Left lung (tissue), 14 donors: ENCODE measurements at places on chromosomes 6 and 20. TPM values are rescaled to one million over a fixed set of nuclear protein-coding genes. Genes with fewer than 3 reads are reported as not detected.

- no peaks in the 10 kb centered on the region for H3K27me3 ChIP-seq
- peaks cover 30% of the 10 kb centered on the region for H3K4me1 ChIP-seq
- H3K36me3 ChIP-seq = no peaks in the 10 kb centered on the region
- no peak for DNase-seq
- no peak overlapping the region for H3K27ac ChIP-seq
- no peak overlapping the region for H3K4me3 ChIP-seq
Measured at GRCh38 chr20:19779634-19780033, 21.6 kb downstream of the RIN2 start.

DNA sequence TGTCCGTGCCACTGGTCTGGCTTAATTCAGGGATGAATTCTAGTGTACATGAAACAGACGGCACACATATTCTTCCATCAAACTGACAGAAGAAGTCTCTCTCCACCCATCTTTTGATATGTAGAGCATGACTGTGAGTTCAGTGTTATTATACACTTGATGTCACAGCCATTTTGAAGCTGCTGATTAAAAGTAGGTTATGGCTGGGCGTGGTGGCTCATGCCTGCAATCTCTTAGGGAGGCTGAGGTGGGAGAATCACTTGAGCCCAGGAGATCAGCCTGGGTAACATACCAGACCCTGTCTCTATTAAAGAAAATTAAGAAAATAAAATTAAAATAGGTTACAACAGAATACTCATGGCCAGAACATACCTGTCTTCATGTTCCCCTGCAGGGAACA lies 20.7 kb downstream of the C6orf15 start:
- no peak for DNase-seq
- peaks cover 25% of the 10 kb centered on the region for H3K4me1 ChIP-seq
- no peak overlapping the region for H3K4me3 ChIP-seq
- no peak overlapping the region for H3K27ac ChIP-seq
- H3K36me3 ChIP-seq = no peaks in the 10 kb centered on the region

- no peak for DNase-seq
- H3K4me1 ChIP-seq = peaks cover 7% of the 10 kb centered on the region
- H3K27ac ChIP-seq = no peak overlapping the region
- no peaks in the 10 kb centered on the region for H3K27me3 ChIP-seq
- H3K4me3 ChIP-seq = no peak overlapping the region
Measured at GRCh38 chr6:19795211-19795610, 42.0 kb upstream of the ID4 start.

DNA sequence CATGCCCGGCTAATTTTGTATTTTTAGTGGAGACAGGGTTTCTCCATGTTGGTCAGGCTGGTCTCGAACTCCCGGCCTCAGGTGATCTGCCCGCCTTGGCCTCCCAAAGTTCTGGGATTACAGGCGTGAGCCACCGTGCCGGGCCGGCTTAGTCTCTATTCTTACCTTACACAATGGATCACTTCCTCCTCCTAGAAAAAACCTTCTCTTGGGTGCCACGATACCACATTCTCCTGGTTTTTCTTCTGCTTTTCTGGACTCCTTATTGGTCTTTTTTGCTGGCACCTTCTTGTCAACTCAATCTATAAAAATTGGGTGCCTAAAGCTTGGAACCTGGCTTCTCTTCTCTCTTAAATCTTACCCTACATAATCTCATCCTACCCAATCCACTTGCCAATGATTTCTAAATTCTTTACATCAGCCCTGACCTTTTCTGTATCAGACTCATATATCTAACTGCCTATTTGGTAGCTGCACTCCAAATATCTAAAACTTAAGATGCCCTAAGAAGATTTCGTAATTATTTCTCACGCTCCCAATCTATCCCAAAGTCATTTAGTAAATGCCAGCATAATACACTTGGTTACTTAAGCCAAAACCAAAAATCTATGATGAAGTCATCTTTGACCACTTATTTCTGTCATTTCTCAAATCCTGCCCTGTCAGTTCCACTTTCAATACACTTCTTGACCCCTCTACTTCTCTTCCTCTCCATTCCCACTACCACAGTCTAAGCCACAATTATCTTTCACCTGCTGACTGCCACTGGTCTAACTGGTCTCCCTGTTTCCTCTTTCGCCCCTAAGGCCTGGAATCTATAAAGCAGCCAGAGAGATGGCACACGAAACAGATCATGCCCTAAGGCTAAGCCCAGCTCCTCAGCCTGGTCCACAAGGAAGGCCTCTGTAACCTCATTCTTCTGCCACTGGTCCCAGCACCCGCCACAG lies 43.2 kb downstream of the ELMO2 start:
- no peaks in the 10 kb centered on the region for H3K27me3 ChIP-seq
- peak overlapping the region; percentile 99 for H3K4me3 ChIP-seq
- peaks cover 47% of the 10 kb centered on the region for H3K36me3 ChIP-seq
- DNase-seq = no peak

DNA sequence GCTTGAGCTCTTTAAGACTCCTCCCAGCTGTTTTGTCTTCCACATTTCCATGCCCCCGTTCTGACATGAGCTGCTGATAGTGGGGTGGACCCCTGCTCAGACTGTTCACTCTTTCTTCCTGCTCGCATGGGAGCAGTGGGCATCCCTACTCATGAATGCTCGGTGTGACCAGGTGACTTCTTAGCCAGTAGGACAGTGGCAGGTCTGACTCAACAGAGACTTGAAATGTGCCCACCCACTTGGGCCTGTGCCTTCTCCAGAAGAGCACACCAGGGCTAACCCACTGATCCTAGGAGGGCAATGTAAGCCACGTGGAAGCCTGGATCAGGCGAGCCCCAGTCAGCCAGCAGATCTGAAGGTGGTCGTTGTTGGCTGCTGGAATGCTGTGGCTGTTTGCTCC lies 582.0 kb downstream of the QKI start:
- no peak overlapping the region for H3K4me3 ChIP-seq
- no peaks in the 10 kb centered on the region for H3K36me3 ChIP-seq
- no peak for DNase-seq
- H3K27me3 ChIP-seq = no peaks in the 10 kb centered on the region
- no peaks in the 10 kb centered on the region for H3K4me1 ChIP-seq
- no peak overlapping the region for H3K27ac ChIP-seq

DNA sequence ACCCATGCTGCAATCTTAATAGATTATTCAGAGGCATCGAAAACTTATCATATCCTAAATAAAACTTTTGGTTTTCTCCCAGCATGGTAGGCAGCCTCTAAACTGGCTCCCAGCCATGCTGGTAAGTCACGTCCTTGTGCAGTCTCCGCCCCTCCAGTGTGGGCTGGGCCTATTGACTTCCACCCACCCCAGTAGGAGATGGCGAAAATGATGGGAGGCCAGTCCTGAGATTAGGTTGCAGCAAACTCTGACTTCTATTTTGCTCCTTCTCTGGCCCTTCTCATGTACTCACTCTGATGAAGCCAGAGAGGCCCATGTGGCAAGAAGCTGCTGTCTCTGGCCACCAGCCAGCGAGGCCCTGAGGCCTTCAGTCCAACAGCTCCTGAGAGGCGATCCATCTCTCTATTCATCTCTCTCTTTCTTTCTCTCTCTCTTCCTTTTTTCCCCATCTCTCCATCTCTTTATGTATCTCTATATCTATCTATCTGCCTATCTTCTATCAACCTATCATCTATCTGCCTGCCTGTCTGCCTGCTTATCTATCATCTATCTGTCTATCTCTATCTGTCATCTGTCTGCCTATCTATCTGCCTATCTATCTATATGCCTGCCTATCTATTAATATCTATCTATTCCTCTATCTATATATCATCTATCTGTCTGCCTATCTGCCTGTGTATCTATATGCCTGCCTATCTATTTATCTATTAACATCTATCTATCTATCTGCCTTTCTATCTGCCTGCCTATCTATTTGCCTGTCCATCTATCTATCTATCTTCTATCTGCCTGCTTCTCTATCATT lies 52.7 kb upstream of the STX16 start:
- H3K27ac ChIP-seq = no peak overlapping the region
- H3K4me1 ChIP-seq = no peaks in the 10 kb centered on the region
- H3K27me3 ChIP-seq = no peaks in the 10 kb centered on the region
- no peak for DNase-seq
- H3K36me3 ChIP-seq = no peaks in the 10 kb centered on the region

GRCh38 chr6:56794421-56794820 lies 151.7 kb upstream of the DST start:
- H3K4me3 ChIP-seq = no peak overlapping the region
- no peak for DNase-seq
- H3K36me3 ChIP-seq = no peaks in the 10 kb centered on the region

DNA sequence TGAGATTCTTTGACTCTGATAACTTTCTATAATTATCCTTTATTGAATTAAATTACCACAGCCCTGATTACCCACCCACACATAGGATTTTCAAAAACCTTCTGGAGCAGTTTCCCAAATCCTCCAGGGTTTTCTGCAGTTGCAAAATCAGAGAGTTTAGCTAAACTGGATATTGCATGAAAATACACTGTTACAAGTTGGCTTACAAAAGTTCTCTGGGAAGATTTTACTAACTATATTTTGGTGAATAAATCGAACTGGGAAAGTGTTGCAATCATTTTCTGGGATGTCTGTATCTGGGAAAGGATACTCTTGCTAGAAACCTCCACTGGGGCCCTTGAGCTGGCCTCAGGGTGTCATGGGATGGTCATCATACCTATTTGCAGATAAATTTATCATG lies 97.6 kb upstream of the STMND1 start:
- no peaks in the 10 kb centered on the region for H3K36me3 ChIP-seq
- H3K4me1 ChIP-seq = no peaks in the 10 kb centered on the region
- no peaks in the 10 kb centered on the region for H3K27me3 ChIP-seq
- no peak overlapping the region for H3K27ac ChIP-seq
- no peak overlapping the region for H3K4me3 ChIP-seq
- no peak for DNase-seq

DNA sequence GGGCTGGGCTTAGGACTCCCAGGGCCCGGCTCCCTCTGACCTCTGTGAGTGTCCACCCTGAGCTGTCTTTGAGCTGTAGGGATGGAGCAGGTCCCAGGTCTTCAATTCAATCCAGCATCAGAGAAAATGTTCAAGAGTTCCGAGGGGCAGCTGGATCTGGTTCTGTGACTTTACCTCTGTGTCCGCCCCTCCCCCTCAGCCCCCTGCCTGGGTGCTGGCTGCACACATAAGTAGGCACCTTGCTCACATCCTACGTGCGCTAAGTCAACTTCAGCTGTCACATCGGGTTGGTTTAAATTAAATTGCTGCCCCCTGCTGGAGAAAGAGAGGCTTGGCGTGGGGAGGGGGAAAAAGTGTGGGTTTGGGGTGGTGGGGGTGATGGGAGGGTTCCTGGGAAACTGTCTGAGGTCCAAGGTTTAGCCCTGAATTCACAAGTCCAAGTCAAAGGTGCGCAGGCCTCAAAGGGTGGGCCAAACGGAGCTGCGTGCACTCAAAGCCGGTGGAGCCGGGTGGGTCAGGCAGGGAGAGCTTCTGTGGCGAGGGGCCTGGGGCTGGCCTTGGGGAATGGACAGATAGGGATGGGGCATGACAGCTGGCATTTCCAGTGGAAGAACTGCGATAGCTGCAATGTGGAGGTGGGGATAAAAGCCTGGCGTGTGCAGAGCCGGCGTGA lies 3.0 kb downstream of the WFDC5 start:
- H3K4me1 ChIP-seq = no peaks in the 10 kb centered on the region
- no peak overlapping the region for H3K4me3 ChIP-seq
- H3K27ac ChIP-seq = no peak overlapping the region
- peaks cover 32% of the 10 kb centered on the region for H3K27me3 ChIP-seq
- no peak for DNase-seq

GRCh38 chr6:132202574-132202973 lies 198.7 kb downstream of the MOXD1 start:
- H3K4me3 ChIP-seq = no peak overlapping the region
- H3K27me3 ChIP-seq = no peaks in the 10 kb centered on the region
- H3K36me3 ChIP-seq = no peaks in the 10 kb centered on the region
- no peaks in the 10 kb centered on the region for H3K4me1 ChIP-seq
- no peak for DNase-seq

DNA sequence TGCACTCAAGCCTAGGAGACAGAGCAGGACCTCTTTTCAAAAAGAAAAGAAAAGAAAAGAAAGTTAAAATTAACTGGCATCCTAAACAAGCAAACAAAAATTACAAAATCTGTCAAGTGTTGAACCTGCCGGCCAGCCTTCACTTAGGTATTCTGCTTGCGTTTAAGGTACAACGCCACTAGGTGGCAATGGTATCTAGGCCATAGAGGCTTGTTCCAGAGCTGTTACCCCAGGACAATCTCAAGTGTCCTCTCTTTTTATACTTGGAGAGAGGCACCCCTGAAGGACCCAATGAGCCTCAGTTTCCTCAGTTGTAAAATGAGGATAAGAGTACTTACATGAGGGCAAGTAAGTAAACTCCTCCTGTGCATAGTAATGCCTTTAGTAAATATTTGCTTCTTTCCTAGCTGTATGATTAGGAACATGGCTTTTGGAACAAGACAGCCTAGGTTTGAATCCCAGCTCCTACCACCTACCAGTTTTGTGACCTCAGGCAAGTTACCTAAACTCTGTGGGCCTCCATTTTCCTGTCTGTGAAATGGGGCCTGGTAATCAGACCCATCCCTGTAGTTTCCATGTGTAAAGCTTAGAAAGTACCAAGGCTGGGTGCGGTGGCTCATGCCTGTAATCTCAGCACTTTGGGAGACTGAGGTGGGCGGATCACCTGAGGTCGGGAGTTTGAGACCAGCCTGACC lies 5.8 kb upstream of the PACSIN1 start:
- H3K27ac ChIP-seq = no peak overlapping the region
- H3K4me3 ChIP-seq = no peak overlapping the region
- no peaks in the 10 kb centered on the region for H3K4me1 ChIP-seq
- no peaks in the 10 kb centered on the region for H3K36me3 ChIP-seq
- H3K27me3 ChIP-seq = peaks cover 17% of the 10 kb centered on the region
- no peak for DNase-seq

- H3K27me3 ChIP-seq = no peaks in the 10 kb centered on the region
- H3K27ac ChIP-seq = no peak overlapping the region
- peaks cover 61% of the 10 kb centered on the region for H3K36me3 ChIP-seq
- DNase-seq = no peak
- H3K4me3 ChIP-seq = no peak overlapping the region
Measured at GRCh38 chr6:37438930-37439329, 5.9 kb downstream of the CMTR1 start.

- no peak for DNase-seq
- no peaks in the 10 kb centered on the region for H3K27me3 ChIP-seq
- H3K27ac ChIP-seq = no peak overlapping the region
- H3K4me1 ChIP-seq = no peaks in the 10 kb centered on the region
- no peak overlapping the region for H3K4me3 ChIP-seq
Measured at GRCh38 chr6:88763160-88763559, 200.3 kb downstream of the RNGTT start.

- no peaks in the 10 kb centered on the region for H3K36me3 ChIP-seq
- no peak overlapping the region for H3K27ac ChIP-seq
Measured at GRCh38 chr6:15996030-15996429, 132.9 kb upstream of the MYLIP start.

- H3K27ac ChIP-seq = no peak overlapping the region
- no peak overlapping the region for H3K4me3 ChIP-seq
- no peak for DNase-seq
- H3K36me3 ChIP-seq = peaks cover 34% of the 10 kb centered on the region
Measured at GRCh38 chr6:31352310-31352682, 4.7 kb downstream of the HLA-B start.

GRCh38 chr6:108106261-108106660 lies 31.7 kb upstream of the OSTM1 start:
- H3K27me3 ChIP-seq = peaks cover 19% of the 10 kb centered on the region
- DNase-seq = no peak
- no peaks in the 10 kb centered on the region for H3K36me3 ChIP-seq

The SAMD10 gene
- total RNA-seq = 4.6 TPM

The CALHM4 gene
- not detected for total RNA-seq

The SLC22A1 gene
- total RNA-seq = 0.41 TPM

The DYNLT2 gene
- 1.4 TPM for total RNA-seq

The OOEP gene
- 0.71 TPM for total RNA-seq

The COX7A2 gene
- total RNA-seq = 316 TPM

The VEGFA gene
- 147 TPM for total RNA-seq
